ENCODE measurements at places on chromosomes 2 and 18.

DNA sequence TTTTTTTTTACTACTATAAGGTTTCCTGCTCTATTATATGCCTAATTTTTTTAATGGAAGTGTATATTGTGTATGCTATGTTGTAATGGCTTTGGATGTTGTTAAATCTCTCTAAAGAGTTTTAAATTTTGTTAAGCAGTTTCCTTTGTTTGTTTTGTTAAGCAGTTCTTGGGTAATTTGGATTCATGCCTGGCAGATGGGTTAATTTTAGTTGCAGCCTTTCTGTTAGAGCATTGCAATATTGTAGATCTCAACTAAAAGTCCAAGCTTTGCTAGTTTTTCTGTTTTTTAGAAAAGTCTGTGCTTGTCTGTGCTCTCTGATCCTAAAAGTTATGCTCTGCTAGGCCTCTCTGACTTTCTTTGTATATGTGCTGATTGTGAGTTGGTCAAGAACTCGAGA lies 1229.0 kb upstream of the NRXN1 start:
- DNase-seq = no peak

GRCh38 chr2:205060269-205060668 lies 515.0 kb downstream of the PARD3B start:
- no peak for DNase-seq

- DNase-seq = no peak
Measured at GRCh38 chr2:142533177-142533576, 344.3 kb upstream of the KYNU start.

DNA sequence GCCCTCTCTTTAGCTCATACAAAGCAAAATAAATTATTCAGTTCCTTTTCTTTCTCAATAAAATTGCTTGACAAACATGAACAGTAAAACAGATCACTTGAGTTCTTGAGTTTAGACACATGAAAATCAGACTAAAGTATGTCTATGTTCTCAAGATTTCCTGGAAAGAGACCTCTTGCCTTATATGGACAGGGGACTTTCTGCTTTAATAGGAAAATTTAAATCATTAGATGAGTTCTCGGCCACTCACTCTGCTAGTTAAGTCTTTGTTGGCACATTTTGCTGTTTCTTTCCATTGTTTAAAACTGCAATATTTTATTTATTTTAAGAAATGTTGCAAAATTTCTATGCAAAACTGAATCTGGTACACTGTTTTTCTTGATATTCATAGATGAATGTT lies 207.8 kb downstream of the RND3 start:
- no peak for DNase-seq

GRCh38 chr2:196263181-196263747 lies 91.9 kb upstream of the STK17B start:
- DNase-seq = no peak

- DNase-seq = no peak
Measured at GRCh38 chr18:3411854-3412268, 38.1 kb upstream of the TGIF1 start.

GRCh38 chr18:23662309-23663263 lies at the start of gene ANKRD29:
ANKRD29 (minus strand) TSS chr18:23662911; CDS start chr18:23662730, 181 bp downstream.
- no peak for DNase-seq

DNA sequence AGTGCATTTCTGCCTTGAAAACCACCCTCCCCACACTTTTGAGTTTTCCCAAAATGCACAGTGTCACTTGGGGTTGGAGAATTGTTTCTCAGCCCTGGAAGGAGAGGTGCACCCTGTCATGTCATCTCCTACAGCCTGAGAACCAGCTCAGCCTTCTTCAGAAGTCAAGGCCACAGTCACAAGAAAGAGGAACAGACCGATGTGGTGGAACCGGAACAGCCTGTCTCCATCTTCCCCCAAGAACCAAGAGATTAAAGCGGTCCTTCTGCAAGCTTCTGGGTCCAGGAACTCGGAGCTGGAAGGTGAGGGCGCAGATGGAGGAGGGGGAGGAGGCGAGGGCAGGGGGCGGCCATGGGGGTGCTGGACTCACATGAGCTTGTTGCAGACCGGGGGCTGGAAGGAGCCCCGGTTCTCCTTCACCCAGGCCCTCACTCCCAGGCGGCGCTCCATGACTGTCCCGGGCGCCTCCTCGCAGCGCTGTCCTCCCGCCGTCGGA lies 248 bp downstream of the HAAO start:
- no peak for DNase-seq

DNA sequence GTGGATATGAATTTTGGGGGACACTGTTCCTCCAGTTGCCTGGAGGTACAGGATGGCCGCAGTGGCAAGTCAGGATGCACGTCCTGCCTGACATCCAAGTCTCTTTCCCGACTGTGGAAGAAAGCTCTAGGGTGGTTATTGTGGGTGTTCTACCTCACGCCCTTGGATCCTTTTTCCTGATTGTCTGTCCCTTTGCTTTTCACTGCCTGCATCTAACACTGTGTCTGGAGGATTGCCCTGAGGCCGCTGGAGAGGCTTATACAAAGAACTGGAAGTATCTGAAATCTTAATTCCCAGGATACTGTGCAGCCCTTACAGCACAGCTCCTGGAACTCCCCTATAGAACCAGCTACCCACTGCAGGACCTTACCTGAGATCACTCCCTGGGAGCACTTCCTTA lies 250.5 kb downstream of the TFCP2L1 start:
- DNase-seq = no peak

GRCh38 chr2:36657703-36658102 lies 38.8 kb upstream of the VIT start:
- DNase-seq = no peak

DNA sequence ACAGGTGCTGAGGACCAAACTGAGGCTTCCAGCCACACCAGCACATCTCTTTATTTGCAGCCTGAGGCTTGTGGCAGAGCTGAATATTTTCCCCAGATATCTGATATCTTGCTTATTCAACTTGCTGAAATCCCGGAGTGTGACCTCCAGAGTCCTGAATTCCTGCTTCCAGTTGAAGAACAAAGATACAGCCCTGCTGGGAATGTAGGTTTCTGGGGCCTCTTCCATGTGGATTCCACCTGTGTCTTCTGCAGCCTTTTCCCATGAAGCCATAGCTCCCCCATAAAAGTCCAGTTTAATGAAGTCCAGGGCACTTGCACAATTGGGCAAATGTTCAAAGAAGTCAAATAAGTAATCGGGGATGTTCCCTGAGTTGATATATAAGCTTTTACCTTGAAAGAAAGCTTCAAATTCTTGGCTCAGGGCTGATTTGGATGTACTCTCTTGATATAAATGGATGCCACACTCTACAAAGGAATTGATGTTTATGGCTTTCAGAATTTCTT lies 14.9 kb downstream of the NLRC4 start:
- no peak for DNase-seq

GRCh38 chr2:160794926-160795325 lies 301.3 kb upstream of the RBMS1 start:
- no peak for DNase-seq

DNA sequence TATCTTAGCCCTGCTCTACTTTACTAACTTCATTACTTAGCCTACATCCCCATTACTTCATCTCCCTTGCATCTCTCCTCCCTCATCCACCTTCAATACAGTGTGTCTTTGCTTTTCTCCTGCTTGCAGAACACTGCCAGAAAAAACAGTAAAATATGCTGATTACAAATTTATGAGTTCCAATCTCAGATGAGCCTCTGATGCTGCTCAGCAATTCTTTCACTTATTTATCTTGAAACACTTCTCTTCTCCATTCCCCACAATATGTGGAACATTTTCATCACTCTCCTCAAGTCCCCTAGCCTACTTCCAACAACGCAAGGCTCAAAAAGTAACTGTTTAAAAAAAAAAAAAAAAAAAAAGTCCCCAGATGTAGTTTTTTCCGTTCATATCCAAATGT lies 7.1 kb downstream of the VPS54 start:
- DNase-seq = no peak

DNA sequence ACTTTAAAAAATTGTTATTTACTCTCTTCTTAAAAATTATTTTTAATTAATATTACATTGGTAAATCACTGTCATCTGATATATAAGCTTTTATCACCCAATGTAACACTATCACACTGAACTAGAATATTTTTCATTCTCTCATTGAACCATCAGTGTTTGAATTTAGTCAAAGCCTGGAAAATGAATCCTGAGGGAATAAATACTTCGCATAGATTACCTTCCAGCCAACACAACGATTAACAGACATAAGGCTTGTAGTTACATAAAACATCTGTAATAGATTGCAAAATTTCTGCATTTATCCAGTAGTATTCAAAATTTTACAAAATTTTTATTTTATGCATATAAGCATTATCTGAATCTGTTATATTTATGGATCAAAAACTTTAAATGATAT lies 314.9 kb downstream of the ERBB4 start:
- no peak for DNase-seq

- DNase-seq = no peak
Measured at GRCh38 chr2:225028572-225028971, 13.7 kb downstream of the DOCK10 start.

- DNase-seq = no peak
Measured at GRCh38 chr18:8715599-8715998, 10.2 kb downstream of the MTCL1 start.

GRCh38 chr2:194616334-194616733 lies 1040.7 kb upstream of the SLC39A10 start:
- DNase-seq = no peak

DNA sequence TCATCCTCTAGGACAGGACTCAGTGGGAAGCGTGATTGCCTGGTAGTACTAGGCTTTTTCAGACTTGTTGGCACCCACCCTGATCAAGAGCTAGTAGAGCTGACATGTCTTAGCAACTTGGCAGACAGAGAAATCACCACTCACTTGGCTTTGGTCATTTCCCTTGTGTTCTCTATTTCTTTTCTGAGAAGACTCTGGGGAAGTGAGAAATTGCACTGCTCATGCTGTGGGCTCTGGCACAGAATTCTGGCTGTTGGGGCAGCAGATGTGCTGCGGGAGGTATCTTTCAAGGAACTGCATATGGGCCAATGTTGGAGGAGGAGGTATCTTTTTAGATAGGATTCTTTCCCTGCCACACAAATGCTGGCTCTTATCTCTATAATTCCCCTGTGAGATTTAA lies 529.1 kb upstream of the MEX3C start:
- DNase-seq = no peak

DNA sequence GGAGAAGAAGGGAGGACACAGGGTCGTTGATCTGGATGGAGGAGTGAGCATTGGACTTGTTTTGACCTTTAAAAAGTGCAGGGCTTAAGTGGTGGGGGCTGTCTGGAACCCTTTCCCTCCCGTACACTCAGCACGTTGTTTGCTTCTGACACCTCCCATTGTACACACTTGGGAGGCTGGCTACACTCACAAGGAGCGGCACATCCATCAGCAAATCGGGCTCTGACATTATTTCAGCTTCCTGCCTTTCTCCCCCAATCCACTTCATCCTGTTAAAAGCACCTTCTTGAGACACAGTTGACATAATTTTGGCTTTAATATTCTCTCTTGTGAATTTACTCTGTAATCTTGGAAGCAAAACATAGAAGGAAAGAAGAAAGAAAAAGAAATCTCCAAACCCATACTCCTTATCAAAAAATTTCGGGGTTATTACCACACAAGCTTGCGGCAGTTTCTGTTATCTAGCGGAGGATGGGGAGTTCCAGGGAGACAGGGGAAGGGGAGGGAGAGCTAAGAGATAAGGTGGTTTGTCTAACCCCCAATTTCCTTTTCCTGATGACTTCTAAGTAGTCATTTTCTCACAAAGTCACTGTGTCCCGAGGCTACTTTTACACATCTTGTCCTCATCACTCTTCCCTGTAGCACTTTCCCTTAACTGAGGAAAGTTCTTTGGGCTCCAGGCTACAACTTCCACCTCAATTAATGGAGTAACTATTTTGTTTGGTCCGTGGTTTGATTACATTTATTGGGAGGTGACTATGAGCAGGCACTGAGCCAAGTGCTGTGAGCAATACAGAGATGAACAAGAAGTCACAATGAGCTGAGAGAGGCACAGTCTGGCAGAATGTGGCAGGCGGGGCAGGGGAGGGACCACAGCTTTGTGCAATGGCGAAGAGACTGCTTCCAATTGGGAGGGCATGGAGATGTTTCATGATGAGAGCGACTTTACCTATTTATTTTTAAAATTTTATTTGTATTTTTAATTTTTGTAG lies 240.1 kb upstream of the MEX3C start:
- DNase-seq = no peak

DNA sequence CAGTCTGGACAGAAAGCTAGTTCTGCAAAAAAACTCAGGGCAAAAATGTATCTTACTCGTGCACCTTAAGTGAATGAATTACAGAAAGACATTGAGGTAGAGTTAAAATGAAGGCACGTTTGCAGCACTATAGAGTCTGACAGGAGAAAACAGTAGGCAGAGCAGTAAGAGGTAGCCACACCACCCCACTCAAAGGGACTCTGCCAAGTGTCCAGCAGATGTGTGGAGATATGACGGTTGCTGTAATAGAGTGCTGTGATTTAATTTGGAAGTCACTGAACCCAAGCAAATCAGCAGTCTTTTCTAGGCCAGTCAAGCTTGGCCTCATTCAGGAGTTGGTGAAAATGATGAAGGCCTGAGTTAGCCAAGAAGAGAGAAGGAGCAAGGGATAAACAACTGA lies 464.4 kb downstream of the PTPRM start:
- no peak for DNase-seq

DNA sequence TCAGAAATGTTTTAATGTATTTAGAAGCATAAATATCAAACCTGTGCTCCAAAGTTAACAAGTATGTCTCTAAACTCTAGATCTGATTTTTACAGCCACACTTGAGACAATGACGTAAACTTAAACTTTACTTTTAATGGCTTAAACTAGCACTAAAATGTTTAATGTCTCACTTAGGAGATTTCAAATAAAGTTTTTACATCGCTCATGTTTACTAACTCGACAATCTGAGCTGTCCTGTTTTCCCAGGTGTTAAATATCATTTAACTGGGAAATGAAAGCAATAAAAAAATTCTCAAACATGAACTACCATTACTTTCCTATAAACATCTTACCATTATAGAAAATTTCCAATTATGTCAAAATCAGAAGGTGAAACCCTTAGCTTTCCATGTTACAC lies 70.2 kb upstream of the FAM124B start:
- no peak for DNase-seq

GRCh38 chr2:122683018-122683417 lies 927.6 kb downstream of the TSN start:
- no peak for DNase-seq

DNA sequence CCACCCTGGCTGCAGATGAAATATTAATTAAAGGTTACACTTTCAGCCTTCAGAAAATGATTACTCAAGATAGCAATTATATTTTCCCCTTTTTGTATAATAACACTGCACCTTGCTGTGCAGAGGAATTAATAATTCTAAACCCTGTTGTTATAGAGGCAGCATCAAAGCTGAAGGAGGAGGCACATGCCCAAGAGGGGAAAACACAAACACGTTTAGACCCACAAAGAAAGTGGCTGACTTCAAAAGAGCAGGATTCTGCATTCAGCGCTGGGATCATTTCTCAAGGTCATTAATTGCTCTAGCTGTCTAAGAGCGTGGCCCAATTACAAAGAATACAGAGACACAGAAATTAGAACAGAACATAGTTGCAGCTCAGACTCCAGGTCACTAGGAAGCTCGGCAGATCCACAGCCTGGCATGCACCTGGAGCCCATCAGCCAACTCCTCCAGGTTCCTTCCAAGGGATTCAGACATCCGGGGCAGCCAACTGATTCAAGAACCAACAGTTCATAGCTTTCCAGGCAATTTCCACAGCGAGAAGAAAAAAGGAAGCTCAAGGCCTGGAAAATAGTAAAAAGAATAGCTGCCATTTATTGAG lies 102.3 kb upstream of the ID2 start:
- no peak for DNase-seq
